ENCODE measurements at places on chromosomes 13 and 19.

DNA sequence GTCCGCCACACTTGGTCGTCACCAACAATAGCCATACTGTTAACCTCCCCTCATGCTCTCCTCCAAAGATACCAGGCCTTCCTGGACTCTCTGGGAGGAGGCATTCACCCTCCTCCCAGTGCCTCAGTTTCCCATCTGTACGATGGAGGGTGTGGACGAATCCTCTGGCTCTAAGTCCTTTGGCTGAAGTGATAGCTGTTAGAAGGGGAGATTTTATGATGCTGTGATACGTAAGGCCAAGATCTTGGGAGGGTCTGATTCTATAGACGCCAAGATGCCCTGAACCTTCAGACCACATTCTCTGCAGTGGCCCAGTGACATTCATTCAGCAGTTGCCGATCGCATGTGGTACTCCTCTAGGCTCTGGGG is 14.8 kb upstream of the NOP53 start:
- DNase-seq: no peak

GRCh38 chr19:42023943-42024260 is 29.9 kb upstream of the ATP1A3 start:
- DNase-seq: no peak

GRCh38 chr13:21149568-21149967 is 26.8 kb downstream of the SKA3 start:
- no peak for DNase-seq

DNA sequence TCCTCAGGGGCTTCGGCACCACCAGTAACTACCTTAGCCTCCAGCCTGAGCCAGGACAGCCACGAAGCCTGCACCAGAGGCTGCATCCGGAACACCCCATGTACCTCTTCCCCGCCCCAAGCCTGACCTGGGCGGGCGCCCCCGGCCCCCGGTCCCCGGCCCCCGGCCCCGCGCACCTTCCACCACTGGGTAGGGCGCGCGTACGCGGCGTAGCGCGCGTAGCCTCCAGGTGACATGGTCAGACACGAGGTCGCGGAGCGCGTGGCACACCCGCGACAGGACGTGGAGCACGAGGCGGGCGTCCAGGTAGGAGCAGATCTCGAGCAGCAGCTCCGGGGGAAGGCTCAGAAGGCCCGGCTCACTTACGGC is 450 bp downstream of the FBXW9 start:
- DNase-seq: no peak

GRCh38 chr13:21709697-21710096 is 38.8 kb downstream of the FGF9 start:
- DNase-seq: no peak

GRCh38 chr13:111177921-111178320 is 62.8 kb downstream of the ARHGEF7 start:
- DNase-seq: no peak

- no peak for DNase-seq
These were observed 11.2 kb downstream of the EGLN2 start for GRCh38 chr19:40810160-40810559.

DNA sequence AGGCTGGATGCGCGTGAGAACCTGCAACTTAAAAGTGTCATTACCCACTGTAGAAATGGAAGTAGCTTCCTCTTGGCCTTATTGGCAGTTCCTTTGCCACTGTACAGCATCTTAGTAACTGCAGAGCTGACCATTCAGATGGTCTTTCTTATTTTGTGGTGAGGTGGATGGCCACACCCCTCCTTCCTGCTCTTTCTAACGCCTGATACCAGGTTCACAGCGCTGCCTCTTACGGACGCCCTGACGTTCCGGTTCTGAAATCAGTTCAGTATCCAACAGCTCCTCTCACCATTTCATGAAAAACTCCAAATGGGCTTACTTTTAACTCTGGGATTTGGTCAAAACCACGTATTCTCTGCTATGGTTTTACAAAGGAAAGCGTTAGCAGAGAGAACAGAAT is 134.6 kb downstream of the ATP11A start:
- DNase-seq: no peak

DNA sequence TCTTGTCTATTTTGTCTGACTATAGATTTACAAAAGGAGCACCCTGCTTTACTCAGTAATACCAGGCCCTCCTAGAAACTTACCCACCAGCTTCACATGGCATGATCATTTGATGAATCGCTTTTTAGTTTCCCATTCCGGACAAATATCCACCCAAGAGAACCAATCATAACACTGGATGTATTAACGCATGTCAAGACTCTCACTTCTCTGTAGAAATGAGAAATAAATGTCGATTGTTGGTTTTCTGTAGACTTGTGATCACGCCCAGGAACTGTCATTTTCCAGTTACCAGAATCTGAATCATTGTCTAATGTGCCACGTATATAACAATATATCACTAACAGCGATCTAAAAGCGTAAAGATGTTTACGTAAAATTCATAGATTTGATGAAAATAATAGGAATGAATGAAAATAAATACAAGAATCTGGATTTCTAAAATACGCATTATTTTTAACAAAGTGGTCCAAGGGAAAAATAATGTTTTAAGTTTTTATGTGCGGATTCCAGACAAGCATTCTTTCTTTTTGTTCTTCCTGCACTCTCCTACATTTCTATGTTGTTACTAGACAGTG is 14.0 kb downstream of the CDX2 start:
- no peak for DNase-seq

GRCh38 chr13:77028202-77028601 is 1.2 kb upstream of the FBXL3 start:
- no peak for DNase-seq

DNA sequence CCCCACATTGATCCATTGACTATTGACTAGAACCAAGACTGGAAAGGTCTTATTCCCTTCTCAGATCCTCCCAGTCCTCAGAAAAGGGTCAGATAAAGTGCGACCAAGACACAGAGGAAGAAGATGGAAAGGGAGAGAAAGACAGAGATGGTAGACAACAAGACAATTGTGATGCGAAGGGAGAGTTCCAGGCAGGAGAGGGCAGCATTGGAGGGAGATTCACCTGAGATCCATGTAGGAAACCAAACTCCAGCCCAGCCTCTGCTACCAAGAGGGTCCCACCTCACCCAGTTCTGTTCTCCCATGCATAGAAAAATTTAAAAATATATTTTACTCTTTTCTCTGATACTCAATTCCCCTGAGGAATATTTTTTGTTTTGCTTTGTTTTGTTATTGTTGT is 67.3 kb upstream of the TSHZ3 start:
- DNase-seq: no peak

DNA sequence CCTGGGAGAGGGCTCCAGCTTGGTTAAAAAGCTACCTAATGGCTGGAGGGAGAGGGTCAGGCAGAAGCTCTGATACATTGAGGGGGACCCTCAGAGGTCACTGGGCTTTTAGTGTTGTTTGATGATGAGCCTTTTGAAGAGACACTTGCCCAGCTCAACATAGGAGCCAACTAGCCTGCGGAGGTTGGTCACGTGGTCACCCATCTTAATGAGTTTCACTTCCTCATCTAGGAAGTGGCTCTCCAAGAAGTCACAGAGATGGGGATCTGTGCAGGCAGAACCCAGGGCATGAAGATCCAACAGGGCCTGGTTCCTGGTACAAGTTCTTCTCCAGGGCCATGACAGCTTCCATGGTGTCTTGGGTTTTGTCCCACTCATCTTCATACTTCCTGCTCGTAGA is 33.4 kb downstream of the IPO5 start:
- DNase-seq: no peak

- DNase-seq: no peak
These were observed 48.3 kb downstream of the CD320 start for GRCh38 chr19:8259922-8260247.

DNA sequence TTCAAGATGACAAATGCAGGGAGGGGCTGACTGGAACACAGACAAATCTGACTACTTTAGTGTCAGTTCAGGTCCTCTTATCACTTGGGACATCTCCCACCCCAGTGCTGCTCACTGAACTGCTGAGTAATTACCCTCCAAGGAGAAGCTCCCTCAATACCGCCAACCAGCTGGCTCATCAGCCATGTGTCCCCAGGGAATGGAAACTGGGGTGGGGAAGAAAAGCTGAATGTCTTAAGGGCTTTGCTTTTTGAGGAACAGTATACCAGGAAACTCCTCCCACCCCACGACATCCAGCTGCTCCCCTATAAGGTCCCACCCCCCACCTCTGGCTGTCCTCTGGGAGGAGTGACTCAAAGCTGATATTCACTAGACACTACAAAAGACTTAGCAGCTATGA is 2.0 kb downstream of the ZNF823 start:
- no peak for DNase-seq

DNA sequence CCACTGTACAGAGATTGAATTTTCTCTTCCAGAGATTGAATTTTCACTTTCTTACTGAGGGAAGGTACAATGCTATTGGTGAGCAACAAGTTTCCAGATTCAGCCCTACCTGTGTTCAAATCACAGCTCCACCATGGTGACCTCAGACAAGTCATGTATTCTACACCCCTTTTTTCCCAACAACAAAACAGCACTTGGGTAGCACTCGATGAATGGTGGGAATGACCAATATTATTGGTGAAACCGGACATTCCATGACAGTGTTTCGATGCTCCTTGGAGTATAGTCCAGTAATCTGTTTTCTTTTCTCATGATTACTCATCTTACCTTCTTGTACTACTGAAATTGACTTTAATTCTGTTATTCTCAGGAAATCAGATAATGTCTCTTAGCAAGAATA is 266.2 kb upstream of the SOX21 start:
- DNase-seq: no peak

DNA sequence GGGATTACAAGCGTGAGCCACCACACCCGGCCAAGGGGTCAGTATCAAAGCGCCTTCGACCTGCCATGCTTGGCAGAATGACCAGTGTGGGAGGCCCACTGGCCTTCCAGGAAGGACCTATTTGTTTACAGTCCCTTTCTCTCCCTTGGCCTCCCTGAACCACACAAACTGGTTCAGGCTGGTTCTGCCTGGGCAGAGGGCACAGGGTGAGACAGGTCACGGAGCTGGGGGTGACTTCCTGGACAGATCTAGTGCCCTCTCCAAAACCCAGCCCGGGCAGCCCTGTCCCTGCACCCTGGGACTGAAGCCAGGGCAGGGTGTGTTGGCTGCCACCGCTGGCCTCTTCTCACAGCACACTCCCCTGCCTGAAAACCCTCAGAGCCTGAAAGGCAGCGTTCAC is 11.3 kb downstream of the PLEKHF1 start:
- no peak for DNase-seq

GRCh38 chr13:53781941-53782340 is 753.3 kb downstream of the OLFM4 start:
- DNase-seq: peak; percentile 5

- no peak for DNase-seq
These were observed 929.3 kb upstream of the SLITRK5 start for GRCh38 chr13:86741762-86742285.

GRCh38 chr19:6970021-6970420 is 51.2 kb downstream of the MBD3L2B start:
- DNase-seq: no peak

- DNase-seq: no peak
These were observed 7.9 kb upstream of the DENND1C start for GRCh38 chr19:6489278-6490061.

DNA sequence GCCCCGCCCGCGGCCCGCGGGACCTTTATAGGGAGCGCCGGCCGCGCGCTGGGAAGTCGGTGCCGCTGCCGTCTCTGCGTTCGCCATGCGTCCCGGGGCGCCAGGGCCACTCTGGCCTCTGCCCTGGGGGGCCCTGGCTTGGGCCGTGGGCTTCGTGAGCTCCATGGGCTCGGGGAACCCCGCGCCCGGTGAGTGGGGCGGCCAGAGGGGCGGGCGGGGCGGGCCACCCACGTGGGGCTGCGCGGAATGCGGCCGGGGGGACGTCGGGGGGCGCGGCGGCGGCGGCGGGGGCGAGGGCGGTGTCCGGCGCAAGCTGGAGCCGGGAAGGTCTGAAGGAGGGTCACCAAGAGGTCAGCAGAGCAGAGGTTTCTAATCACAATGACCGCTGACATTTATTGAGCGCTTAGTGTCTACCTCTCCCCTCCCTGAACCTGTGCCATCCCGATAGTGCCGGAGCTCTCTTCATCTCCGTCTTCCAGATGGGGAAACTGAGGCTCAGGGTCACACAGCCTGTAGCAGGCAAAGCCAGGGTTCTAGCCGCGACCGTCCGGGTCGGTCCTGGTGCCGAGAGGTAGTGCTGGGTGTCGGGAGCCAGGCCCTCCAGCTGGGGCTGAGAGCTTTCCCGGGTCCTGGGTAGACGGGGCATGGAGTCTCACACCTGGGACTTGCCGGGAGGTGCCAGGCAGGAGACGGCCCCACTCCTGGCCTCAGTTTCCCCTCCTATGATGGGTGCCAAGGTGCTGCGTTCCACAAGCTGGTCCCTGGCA is at the start of gene FSTL3:
TSS of gene FSTL3 (plus strand) at position 54 of the 767 bp plus-strand sequence. CDS start at position 86, 32 bp downstream.
- DNase-seq: peak; percentile 21

- DNase-seq: no peak
These were observed 15.4 kb upstream of the CCNP start for GRCh38 chr19:40241809-40242384.

- DNase-seq: no peak
These were observed 30.7 kb upstream of the RCBTB2 start for GRCh38 chr13:48563626-48564025.

DNA sequence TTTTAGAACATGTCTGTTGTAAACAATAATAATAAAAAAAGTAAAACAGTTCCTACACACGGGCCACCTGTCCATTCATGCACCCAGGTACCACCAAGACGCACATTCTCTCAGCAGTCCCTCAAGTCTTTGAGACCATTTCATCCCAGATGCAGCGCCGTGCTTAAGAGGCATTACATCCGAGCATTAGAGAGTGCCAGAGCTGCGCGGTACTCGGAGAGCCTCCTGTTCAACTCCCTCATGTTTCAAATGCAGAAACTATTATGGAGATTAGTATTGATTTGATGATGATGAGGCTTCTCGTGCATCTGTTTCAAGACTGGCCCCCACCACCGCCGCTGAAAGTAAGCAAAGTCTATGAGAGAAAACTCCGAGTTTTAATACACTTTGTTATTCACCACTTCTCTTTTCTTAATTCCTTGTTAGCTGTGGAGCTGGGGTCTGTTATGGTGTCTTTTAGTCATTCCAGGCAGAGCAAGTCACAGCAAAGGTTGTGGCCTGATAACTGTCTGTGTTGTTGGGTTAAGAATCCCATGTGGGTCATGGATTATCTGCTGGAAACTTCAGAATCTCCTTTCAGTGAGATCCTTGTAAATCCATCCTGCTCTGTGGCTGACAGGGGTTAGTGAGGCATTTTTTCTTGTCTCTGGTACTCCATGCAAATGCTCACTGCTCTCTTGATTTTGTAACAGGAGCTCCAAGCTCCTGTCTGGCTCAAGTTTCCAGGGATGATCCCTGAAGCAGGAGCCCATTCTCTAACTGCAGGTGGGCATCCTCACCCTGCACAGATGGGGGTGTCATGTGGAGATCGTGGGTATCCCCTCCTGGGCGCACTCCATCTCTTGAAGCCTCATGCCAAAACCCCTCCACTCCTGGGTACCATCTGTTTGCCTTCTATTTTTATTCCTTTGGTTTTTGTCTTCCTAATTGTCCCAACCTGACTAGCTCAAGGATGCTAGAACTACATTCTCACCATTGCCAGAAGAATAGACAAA is 74.9 kb upstream of the MTIF3 start:
- DNase-seq: no peak

Measured in SW480 (cell line).